Foreskin fibroblast (primary cell): ENCODE measurements at places on chromosomes 1 and 21.

DNA sequence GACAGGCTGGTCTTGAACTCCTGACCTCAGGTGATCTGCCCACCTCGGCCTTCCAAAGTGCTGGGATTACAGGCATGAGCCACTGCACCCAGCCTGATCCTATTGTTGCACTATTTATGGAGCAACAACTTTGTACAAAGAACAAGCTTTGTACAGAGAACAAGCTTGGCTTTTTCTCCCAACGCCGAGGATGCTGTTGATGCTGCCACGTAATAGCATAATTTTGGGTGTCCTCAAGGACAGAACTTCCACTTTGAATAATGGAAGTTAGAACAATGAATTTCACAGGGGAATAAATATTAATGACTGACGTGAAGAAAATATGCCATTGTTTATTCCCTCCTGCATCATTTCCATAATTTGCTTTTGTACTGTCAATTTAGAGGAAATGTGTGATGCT is 12.8 kb upstream of the RBP7 start:
- no peak for DNase-seq

- peak; percentile 9 for DNase-seq
These were observed 241.3 kb downstream of the KCNT2 start for GRCh38 chr1:196366817-196367495.

GRCh38 chr1:112509005-112509659 is 367 bp downstream of the WNT2B start:
- peak; percentile 38 for DNase-seq

GRCh38 chr21:34970167-34970500 is 79.0 kb downstream of the RUNX1 start:
- peak; percentile 36 for DNase-seq

GRCh38 chr1:209546390-209547085 is 37.0 kb upstream of the CAMK1G start:
- no peak for DNase-seq

GRCh38 chr1:115530407-115530806 is 111.4 kb upstream of the VANGL1 start:
- peak; percentile 83 for DNase-seq
